ENCODE measurements at places on chromosomes 1 and 21.

DNA sequence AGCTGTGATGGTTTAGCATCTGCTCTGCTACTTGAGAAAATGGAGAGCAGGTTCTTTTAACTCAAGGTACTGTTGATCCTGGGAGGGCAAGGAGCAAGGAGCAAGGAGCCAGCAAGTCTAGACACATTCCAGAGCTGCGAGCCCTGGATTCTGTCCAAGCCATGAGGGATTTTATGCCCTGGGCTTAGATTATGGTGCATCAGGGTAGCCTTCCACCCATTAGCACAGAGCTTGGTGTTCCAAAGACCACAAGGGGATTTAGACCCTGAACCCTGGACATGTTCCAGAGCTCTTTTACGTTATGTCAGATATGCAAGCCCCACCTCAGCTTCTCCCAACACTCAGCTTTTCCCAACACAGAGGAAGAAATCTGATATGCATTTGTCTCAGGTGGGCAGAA, 2.0 kb upstream of the OR14I1 start:
- no peak for DNase-seq

DNA sequence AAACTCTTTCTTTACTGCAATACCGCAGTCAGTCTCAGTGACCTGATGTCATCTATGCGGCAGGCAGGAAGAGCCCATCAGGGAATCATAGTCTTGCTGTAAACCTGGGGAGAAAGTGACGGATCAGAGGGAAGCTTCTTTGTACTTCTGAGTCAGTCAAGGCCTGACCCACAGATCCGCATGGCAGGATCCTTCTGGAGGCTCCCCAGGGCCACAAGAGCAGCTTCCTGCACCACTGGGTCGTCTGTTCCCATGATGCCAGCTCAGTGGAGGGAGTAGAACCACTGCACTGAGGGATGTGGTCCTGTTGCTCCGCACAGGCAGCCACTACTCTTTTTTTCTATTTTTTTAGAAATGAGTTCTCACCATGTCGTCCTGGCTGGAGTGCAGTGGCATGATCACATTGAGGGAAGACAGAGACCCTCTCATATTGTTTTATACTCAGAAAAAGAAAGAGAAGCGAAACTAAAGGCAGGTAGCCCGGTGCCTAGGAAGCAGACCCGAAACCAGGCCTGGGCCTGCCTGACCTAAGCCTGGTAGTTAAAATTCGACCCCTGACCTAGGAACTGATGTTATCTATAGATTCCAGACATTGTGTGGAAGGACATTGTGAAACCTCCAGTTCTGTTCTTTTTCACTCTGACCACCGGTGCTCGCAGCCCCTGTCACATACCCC, 6.3 kb upstream of the ERVH48-1 start:
- DNase-seq = no peak

GRCh38 chr1:232486454-232487207, 143.3 kb downstream of the SIPA1L2 start:
- DNase-seq = peak; percentile 17

DNA sequence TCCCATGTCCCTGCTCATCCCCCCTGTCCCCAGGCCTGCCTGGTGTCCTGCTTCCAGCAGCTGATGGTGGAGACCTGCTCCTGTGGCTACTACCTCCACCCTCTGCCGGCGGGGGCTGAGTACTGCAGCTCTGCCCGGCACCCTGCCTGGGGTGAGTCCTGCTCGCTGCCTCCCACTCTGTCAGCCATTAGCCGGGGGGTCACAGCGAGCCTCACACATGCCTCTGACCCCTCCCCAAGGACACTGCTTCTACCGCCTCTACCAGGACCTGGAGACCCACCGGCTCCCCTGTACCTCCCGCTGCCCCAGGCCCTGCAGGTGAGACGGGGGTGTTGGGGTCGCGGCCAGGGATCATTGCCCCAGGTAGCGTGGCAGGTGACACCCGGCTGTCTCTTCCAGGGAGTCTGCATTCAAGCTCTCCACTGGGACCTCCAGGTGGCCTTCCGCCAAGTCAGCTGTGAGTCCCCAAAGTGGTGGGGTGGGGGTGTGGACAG, 10.0 kb downstream of the SCNN1D start:
- peak; percentile 66 for DNase-seq

- no peak for DNase-seq
Observed at GRCh38 chr1:119012383-119012782, 24.2 kb upstream of the TBX15 start.

DNA sequence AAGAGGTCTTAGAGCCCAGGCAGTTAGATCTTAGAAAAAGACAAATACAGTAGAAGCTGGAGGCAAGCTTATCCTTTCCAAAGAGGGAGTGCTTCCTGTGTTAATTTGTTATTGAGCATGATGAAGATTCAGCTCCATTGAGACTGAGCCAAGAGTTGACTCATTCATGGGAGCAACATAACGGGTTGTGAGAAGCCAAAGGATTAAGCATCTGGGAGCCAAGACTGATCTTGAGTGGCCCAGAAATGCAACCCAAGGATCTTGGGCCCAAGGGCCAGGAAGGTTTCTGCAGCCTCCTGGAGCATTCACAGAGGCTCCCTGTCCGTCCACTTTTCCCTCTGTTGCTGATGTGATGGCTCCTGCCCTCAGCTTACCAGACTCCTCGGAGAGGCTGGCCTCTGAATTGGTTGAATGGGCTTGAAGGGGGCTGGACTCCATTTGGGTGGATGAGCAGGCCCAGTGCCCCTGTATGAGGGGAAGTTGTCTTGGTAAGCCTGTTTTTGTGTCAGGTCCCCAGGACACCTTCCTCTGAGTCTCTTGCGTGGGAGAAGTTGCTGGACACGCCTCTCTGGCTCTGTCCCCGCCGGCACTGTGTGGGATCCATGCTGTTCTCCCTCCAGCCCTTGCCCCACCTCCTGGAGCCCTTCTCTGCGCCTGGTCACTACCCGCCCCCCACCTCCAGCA, 42.4 kb downstream of the PDE9A start:
- peak; percentile 75 for DNase-seq

- peak; percentile 90 for DNase-seq
Observed at GRCh38 chr21:32371913-32372314, 20.9 kb downstream of the URB1 start.

GRCh38 chr1:203693721-203694120, 67.1 kb downstream of the ATP2B4 start:
- no peak for DNase-seq

DNA sequence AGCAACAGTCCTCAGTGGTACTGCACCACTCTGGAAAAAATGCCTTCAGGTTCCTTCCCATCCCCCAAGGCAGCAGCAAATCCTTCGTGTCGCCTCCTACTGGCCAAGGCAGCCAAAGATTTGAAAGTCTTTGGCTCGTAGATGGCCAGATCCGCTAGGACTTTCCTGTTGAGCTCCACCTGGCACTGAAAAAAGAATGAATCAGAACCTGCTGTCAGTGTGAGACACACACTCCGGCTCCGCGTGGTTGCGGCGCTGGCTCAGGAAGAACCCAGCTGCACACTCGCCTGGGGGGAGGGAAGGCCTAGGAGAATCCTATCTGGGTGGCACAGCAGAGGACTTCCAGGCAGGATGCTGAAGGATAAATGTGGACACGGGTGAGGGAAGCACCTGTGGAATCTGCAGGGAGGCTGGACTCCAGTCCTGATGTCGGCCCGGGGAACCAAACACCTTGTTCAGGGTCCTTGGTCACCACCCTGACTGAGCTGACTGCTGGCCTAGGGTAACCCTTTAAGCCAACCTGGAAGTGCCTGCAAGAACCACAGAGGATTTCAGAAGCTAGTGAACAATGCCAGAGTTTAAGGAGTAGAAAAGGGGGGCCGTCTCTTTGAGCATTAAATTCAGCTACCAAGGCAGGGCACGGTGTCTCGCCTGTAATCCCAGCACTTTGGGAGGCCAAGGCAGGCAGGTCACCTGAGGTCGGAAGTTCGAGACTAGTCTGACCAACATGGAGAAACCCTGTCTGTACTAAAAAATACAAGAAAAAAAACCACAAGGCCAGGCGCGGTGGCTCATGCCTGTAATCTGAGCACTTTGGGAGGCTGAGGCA, 3.2 kb upstream of the CCNL2 start:
- peak; percentile 86 for DNase-seq

DNA sequence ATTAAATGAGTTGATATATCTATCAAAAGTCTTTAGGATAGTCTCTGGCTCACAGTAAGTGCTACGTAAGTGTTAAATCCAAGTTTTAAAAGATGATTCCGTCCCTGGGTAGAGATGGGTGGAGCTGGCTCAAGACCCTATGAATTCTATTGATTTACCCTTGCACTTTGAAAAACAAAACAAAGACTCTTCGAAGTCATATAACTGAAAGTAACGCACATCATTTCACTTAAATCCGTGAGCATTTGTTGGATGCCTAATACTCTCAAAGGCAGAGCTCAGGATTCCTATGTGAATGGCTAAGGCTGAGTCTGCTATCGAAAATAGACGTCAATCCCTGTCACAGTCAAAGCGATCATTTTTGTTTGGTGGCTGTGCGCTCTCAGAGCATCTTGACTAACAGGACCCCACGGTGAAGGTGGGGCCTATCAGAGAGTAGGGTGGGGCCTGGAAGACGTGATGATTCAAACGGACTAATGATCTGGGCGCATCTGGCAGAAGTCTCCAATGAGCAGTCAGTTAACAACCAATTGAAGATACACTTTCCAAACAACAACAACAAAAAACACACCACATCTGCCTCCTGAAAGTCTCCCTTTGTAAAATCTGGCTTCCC, 1.2 kb upstream of the NUCKS1 start:
- peak; percentile 30 for DNase-seq

DNA sequence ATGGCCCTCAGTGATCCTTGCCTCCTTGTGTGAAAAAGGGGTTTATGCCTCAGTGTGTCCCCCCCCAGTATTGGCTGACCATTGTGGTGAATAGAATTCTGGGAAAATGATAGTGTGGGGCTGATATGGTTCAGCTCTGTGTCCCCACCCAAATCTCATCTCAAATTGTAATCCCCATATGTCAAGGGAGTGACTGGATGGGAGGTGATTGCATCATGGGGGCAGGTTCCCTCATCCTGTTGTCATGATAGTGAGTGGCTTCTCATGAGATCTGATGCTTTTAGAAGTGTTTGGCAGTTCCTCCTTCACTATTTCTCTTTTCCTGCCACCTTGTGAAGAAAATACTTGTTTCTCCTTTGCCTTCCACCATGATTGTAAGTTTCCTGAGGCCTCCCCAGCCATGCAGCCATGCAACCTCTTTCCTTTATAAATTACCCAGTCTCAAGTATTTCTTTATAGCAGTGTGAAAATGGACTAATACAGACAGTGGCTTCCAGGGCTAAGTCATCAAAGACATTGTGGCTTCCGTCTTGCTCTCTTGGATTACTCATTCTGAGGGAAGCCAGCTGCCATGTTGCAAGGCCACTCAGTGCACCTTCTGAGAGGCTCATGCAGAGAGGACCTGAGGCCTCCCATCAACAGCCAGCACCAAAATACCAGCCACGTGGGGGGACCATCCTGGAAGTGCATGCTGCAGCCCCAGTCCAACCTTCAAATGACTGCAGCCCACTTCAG, 40.6 kb upstream of the SOD1 start:
- DNase-seq = peak; percentile 12

- DNase-seq = peak; percentile 35
Observed at GRCh38 chr21:28240586-28240985, 752.1 kb downstream of the LTN1 start.

GRCh38 chr1:112188611-112189010, 199.1 kb upstream of the KCND3 start:
- no peak for DNase-seq

DNA sequence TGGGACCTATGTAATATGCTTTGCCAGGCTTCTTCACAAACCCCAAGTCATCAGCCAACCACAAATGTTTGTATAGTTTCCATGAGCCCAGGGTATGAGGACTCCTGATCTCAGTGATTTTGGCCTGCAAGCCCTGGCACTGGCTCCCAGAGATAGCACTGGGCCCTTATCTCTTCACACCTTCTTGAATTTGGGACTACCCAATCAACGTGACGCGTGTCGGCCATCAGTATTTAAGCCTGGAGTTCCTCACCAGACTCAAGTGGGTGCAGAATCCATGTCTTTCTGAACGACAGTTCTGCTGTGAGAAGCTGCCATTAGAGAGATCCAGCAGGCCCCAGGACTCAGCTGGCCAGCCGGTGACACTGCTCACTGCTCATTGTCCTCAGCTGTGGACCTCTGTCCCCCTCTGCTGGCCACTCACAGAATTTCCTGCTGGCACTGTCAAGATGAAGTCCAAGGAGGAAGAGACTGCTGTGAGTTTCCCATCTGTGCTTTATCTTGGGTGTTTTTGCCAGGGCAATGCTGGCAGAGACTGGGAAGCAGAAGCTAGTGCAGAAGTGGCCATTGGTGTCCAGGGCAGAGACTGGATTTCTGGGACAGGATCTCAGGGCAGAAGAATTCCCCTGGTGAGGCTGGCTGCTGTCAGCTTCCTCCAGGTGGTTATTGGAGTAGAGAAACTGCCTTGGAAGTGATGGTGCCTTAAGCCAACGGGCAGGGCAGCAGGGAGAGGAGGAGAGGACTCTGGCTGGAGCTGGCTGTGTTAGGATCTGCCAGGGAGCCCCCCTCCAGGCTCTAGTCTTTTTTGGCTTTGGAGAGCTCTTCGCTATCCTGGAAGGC, 28.4 kb downstream of the TMCC2 start:
- peak; percentile 88 for DNase-seq

- no peak for DNase-seq
Observed at GRCh38 chr1:210377731-210378333, 49.1 kb downstream of the HHAT start.

DNA sequence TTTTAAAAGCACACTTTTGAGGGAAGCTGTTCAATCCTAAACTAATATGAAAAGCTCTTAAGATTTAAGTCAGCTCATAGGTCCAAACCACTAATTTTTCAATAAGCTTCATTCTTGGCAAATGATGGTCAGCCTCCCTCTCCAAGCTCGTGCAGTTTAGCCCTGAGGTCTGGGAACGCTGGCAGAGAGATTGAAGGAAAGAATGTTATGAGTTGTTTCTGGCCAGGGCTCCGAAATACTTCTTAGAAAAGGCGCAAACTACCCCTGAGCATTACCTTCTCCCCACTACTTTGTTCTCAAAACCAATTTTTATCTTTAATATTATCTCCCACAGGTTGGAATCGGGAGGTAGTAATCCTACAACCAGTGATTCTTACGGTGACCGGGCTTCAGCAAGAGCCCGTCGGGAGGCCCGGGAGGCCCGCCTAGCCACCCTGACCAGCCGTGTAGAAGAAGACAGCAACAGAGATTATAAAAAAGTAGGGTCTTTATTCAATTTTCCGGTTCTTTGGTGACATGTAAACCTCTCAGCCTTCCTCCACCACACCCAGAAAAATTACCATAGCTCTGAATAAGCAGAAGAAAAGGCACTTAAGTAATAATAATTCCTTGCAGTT, 147.7 kb downstream of the SYT2 start:
- no peak for DNase-seq

GRCh38 chr1:245332513-245332912, 177.7 kb downstream of the KIF26B start:
- DNase-seq = no peak

DNA sequence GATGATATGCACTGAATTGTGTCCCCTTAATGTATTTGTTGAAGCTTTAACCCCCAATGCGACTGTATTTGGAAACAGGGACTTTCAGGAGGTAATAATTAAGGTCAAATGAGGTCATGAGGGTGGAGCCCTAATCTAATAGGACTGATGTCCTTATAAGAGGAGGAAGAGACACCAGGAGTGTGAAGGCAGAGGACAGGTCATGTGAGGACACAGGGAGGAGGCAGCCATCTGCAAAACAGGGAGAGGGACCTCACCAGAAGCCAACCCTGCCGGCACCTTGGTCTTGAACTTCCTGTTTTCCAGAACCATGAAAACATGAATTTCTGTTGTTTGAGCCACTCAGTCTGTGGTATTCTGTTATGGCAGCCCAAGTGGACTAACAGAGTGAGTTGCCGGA, 15.3 kb downstream of the SYF2 start:
- no peak for DNase-seq

Measured in cardiac fibroblast (primary cell).